ENCODE measurements at places on chromosomes 7 and 10.

GRCh38 chr7:150811-151221, 41.6 kb upstream of the FAM20C start:
- DNase-seq = no peak

DNA sequence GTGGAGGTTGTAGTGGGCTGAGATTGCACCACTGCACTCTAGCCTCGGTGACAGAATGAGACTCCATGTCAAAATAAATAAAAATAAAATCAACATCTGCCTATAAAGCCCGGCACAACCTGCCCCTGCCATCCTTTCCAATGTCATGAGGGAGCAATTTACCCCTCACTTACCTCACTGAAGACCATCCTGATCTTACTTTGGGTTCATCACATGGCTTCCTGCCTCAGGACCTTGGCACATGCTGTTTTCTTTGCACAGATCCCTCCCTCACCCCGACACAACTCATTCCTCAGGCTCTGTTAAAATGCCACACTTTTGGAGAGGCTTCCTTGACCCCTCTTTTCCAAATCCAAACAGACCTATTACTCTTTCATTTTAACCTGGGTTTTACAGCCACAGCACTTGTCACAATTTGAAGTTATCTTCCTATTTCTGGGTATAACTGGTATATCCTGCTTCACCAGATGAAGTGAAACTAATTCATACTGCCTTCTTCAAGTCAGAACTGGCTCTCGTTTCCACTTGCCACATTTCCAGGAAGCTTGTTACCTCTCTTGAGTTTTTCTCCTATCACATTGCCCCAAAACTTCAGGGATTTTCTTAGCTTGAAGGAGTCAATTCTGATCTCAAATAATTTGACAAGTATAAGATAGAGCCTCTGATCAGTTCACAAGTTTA, 69.3 kb upstream of the PARD3 start:
- no peak for DNase-seq

- DNase-seq = no peak
Measured at GRCh38 chr10:125816548-125816947, 6.5 kb downstream of the UROS start.

DNA sequence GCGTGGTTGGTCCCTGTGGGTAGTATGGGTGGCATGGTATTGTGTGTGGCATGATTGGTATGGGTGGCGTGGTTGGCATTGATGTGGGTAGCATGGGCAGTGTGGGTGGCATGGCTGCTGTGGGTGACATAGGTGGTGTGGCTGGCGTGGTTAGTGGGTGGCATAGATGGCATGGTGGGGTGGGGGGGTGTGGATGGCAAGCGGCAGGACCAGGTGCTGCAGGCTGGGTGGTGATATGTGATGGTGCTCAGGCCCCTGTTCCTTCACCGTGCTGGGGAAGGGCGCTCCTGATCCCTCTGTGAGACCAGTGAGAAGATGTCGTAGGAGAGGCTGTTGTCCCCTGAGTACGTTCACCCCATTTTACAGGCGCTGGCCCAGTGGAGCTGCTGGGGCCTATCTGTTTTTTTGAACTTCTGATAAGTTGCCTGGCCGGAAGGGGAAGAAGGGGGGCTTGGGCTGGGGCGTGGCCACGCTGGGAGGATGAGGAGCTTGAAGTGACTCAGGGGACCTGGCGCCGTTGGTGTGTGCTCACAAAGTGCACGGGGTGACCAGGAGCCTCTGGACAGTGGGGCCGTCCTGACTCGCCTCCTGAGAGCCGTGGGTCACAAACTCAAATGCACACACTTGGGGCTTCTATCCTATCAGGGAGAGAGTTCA, 17.5 kb downstream of the INPP5A start:
- DNase-seq = no peak

GRCh38 chr10:42987121-42987541, 89.7 kb upstream of the RET start:
- DNase-seq = no peak

- DNase-seq = no peak
Measured at GRCh38 chr7:14424675-14425074, 435.2 kb upstream of the ETV1 start.

DNA sequence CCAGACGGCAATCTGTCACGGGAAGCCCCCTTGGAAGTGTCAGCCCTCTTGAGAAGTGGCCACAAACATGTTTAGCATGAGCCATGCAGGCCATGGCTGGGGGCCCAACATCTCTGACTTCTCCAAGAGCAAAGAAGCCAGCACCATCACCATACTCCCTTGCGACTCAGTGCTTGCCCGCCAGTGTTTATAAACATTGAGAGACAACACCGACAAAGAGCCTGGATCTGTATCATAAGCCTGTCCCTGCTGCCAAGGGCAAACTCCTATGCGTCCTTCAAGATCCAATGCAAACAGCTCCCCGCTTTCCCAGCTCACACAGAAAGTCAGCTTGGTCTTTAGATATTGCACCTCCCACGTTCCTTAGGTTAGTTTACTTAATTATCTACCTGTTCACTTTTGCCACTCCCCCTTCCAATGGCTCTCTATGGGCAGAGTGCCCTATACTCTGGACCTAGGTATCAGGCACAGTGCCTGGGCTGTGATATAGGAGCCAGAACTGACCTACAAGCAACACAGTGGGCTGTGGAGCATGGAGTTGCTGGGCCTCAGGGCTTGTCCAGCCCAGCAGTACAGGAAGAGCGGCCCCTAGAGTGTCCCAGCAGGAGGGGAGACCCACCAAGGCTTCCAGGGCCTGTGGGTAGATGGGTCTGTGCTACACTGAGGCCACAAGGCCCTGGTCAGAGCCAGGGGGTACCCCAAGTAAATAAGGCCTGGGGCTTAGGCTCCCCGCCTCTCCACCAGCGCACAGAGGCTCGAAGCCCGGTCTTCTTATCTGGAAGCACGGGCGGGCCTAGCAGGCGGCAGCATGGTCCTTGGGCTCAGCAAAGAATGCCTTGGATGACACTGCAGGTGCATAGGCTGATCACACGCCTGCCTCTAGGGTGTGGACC, 37.7 kb downstream of the CAMK2B start:
- no peak for DNase-seq

- no peak for DNase-seq
Measured at GRCh38 chr7:98229441-98229840, 18.2 kb downstream of the BHLHA15 start.

DNA sequence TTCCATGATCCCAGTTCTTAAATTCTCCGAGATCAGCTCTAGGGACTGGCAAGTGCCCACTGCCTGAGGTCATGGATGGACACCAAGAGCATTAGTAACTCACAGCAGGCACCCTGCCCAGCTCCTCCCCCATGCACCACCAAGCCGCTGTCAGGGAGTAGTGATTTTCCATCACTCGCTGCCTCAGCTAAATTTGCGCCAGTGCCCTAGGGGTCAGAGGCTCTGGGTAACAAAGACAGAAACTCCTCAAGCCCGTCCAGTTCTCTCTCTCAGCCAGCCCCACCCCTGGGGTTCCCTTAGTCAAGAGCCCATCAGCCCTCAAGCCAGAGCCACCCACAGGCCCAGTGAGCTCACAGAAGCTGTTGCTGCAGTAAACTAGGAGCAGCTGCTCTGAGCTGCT, 30.0 kb downstream of the PAX2 start:
- no peak for DNase-seq

- DNase-seq = no peak
Measured at GRCh38 chr10:112721080-112721698, 228.9 kb upstream of the TCF7L2 start.

- DNase-seq = no peak
Measured at GRCh38 chr10:95430231-95430951, 130.8 kb downstream of the SORBS1 start.

DNA sequence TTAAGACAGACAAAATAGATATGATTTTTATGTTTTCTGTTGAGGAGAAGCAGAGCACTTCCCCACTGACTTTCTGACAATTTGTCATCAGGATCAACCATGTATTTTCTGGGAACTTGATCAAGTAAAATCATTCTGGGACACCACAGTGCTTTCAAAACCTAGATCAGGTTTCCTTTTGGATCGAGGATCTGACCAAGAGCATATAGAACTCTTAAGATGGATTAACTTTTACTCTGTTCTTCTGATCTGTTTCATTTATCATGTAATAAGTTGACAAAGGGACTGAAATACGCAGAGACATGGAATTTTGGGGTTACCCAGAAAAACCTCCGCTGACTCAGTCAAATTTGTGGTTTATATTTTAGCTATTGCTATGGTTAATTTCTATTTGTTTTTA, 136.0 kb upstream of the WNT16 start:
- DNase-seq = no peak
